ENCODE measurements at places on chromosomes 2 and 18. TPM values are rescaled to one million over a fixed set of nuclear protein-coding genes. Genes with fewer than 3 reads are reported as not detected.

SLC14A1 gene
- 0.59 TPM for total RNA-seq

PSMD14 gene
- 80.7 TPM for total RNA-seq

GALNT1 gene
- 51.7 TPM for total RNA-seq

DSC3 gene
- total RNA-seq, result not detected

ACVR1C gene
- 1.8 TPM for total RNA-seq

CNGA3 gene
- not detected for total RNA-seq

SLC11A1 gene
- 0.32 TPM for total RNA-seq

HRH4 gene
- total RNA-seq, result 0.17 TPM

ALKAL2 gene
- total RNA-seq, result 1.1 TPM

VSNL1 gene
- not detected for total RNA-seq

MSTN gene
- 0.07 TPM for total RNA-seq

GREB1L gene
- total RNA-seq, result not detected

ABI2 gene
- total RNA-seq, result 34.0 TPM

LGALSL gene
- 0.64 TPM for total RNA-seq

AFF3 gene
- total RNA-seq, result 1.2 TPM

GPR39 gene
- not detected for total RNA-seq

TAF1B gene
- 36.1 TPM for total RNA-seq

EVX2 gene
- not detected for total RNA-seq

CXCR4 gene
- total RNA-seq, result 248 TPM

NOSTRIN gene
- not detected for total RNA-seq

VAMP8 gene
- total RNA-seq, result 147 TPM

ITGB6 gene
- total RNA-seq, result not detected

DSG4 gene
- not detected for total RNA-seq

KIAA2012 gene
- total RNA-seq, result not detected

TSGA10 gene
- 5.9 TPM for total RNA-seq

ANKAR gene
- 3.2 TPM for total RNA-seq

ARHGEF4 gene
- not detected for total RNA-seq

PDCD1 gene
- 8.9 TPM for total RNA-seq

KHK gene
- 14.3 TPM for total RNA-seq

PRKAG3 gene
- not detected for total RNA-seq

EFHD1 gene
- total RNA-seq, result 0.86 TPM

PHOSPHO2 gene
- 2.1 TPM for total RNA-seq

CCDC93 gene
- total RNA-seq, result 34.8 TPM

GATA6 gene
- total RNA-seq, result not detected

NT5DC4 gene
- total RNA-seq, result not detected

GPD2 gene
- 18.7 TPM for total RNA-seq

ADAM23 gene
- total RNA-seq, result not detected

CD8B2 gene
- total RNA-seq, result 0.15 TPM

RSAD2 gene
- total RNA-seq, result 62.2 TPM

RAD51AP2 gene
- total RNA-seq, result not detected

ASIC4 gene
- total RNA-seq, result not detected

HOXD10 gene
- total RNA-seq, result not detected

FTCDNL1 gene
- 0.71 TPM for total RNA-seq

POMC gene
- total RNA-seq, result 3.4 TPM

SLC5A7 gene
- not detected for total RNA-seq

ATP6V1B1 gene
- not detected for total RNA-seq

COL4A3 gene
- total RNA-seq, result not detected

TDRD15 gene
- total RNA-seq, result not detected

GREB1 gene
- total RNA-seq, result 0.27 TPM

DLX2 gene
- not detected for total RNA-seq

RNF181 gene
- total RNA-seq, result 122 TPM

RMDN2 gene
- 0.78 TPM for total RNA-seq

RPRM gene
- total RNA-seq, result 0.41 TPM

GLI2 gene
- 2.5 TPM for total RNA-seq

WIPF1 gene
- 588 TPM for total RNA-seq

PECR gene
- 25.5 TPM for total RNA-seq

CHST9 gene
- total RNA-seq, result not detected

CYP27C1 gene
- not detected for total RNA-seq

Data from T-helper 1 cell treated with Interleukin-12 subunit alpha and Interleukin-12 subunit beta and Interleukin-4 antibody, amounts not matched to agents 30 ng/mL and 1 ng/mL, for 36 hours (primary cell).